ENCODE measurements at places on chromosomes 7 and 10. TPM values are rescaled to one million over a fixed set of nuclear protein-coding genes. Genes with fewer than 3 reads are reported as not detected.
A peak's percentile ranks its signal among the peaks of the same experiment; 100 is the strongest.

- no peak for DNase-seq
Measured at GRCh38 chr10:119428789-119429188, 113.7 kb downstream of the RGS10 start.

DNA sequence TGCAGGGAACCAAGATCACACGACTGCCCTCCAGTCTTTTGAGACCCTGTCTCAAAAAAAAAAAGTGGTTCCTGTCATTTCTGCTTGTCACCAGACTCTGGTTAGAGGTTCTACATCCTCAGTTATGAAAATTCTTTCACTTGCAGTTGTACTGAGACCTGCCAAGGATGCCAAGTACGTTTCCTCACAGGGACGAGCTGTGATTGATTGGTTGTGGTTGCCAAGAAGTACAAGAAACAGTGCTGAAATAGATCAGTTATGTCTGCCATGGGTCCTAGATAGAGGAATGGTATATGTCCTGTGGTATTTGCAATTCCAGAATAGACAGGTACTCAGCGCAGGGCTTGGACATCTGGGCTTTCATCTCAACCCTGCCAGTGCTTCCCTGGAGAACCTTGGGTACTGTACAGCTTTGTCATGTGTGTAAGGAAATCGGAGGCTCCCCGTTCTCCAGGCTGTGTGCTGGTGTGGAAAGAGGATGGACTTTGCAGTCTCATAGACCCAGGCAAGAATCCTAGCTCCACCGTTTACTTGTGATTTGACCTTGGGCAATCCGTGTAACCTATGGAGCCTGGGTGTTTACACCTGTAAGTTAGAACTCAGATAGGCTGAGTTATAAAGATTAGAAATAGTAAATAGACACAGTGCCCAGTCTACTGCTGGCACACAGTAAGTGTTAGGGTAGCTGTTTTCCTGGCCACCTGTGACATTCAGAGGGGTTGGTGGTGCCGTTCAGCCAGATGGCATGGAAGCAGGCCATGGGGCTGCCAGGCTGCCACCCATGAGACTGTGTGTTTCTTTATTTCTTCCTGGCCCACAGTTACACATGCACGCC, 53.0 kb downstream of the COL13A1 start:
- DNase-seq: no peak

OIT3 gene
- total RNA-seq: 0.10 TPM

DNA sequence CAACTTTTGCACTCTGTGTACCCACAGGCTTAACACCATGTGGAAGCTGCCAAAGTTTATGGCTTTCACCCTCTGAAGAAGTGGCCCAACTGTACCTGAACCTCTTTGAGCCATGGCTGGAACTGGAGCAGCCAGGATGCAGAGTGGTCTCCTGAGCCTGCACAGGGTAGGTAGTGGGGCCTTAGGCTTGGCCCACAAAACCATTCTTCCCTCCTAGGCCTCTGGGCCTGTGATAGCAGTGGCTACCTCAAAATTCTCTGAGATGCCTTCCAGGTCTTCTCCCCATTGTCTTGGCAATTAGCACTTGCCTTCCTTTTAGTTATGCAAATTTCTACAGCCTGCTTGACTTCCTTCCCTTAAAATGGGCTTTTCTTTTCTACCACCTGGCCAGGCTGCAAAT, 19.3 kb upstream of the SPAM1 start:
- no peak for DNase-seq

- no peak for DNase-seq
Measured at GRCh38 chr7:35705932-35706461, 11.1 kb upstream of the HERPUD2 start.

AIMP2 gene
- 90.9 TPM for total RNA-seq

DNA sequence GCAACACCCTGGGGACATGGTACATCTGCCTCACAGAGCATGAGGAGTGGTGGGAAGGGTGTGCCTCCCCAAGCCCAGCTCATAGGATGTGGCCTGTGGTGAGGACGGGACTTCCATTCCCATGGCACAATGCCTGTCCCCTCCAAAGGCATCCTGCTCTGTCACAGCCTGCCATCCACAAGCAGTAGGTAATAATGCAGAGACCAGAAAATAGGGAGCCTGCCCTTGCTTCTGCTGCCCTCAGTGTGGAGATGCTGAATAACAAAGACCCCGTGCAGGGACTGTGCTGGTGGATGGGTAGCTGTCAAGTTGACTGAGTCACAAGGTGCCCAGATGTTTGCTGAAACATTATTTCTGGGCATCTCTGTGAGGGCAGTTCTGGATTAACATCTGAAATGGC, 199.9 kb upstream of the GRB10 start:
- DNase-seq: no peak

PON3 gene
- not detected for total RNA-seq

GRCh38 chr10:122254831-122255230, 16.3 kb upstream of the BTBD16 start:
- no peak for DNase-seq

ZNF467 gene
- 0.55 TPM for total RNA-seq

MALRD1 gene
- total RNA-seq: not detected

DNA sequence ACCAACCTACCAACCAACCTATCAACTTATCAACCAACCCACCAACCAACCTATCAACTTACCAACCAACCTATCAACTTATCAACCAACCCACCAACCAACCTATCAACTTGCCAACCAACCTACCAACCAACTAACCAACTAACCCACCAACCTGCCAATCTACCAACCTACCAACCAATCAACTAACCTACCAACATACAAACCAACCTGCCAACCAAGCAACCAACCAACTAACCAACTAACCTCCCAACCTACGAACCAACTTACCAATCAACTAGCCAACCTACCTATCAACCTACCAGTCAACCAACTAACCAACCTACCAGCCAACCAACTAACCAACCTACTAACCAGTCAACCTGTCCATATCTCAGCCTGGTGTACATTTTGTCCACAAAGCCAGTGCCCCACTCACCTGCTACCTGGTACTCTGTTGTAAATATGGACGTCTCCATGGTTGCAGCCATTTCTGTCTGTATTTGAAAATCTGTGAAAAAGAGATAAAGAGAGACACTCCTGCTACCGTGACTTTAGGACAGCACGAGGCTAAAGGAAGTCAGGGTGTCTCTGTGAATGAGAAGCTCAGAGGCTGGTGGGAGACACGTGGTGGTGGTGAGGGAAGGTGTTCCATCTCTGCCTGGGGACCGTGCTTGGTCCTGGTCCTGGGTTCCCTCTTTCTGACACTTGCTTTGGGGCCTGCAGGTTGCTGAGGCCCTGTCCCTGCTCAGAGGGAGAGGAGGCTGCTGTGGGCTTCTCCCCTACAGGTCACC, 41.9 kb upstream of the IL15RA start:
- DNase-seq: no peak

DNA sequence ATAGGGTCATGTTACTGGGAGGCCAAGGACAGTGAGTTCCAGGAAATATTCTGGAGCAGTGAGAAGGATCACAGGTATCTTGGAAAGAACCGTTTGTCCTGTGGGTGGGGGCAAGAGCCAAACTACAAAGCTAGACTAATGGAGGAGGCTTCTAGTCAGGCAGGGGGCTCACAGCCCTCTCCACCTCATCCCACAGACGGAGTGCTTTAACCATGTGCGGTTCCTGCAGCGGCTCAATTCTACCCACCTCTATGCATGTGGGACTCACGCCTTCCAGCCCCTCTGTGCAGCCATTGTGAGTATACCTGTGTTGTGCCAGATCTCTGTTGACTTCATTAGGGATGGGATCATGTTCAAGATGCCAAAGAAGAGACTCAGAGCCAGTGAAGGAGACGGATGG, 8.1 kb downstream of the SEMA4G start:
- peak; percentile 13 for DNase-seq

- no peak for DNase-seq
Measured at GRCh38 chr10:111297351-111297848, 220.6 kb downstream of the ADRA2A start.

PPP1R3C gene
- 0.31 TPM for total RNA-seq

CCDC172 gene
- total RNA-seq: 1.0 TPM

NRAP gene
- not detected for total RNA-seq

IQUB gene
- 0.07 TPM for total RNA-seq

- no peak for DNase-seq
Measured at GRCh38 chr7:124029396-124030188, 3.3 kb downstream of the TMEM229A start.

FGL2 gene
- not detected for total RNA-seq

DNA sequence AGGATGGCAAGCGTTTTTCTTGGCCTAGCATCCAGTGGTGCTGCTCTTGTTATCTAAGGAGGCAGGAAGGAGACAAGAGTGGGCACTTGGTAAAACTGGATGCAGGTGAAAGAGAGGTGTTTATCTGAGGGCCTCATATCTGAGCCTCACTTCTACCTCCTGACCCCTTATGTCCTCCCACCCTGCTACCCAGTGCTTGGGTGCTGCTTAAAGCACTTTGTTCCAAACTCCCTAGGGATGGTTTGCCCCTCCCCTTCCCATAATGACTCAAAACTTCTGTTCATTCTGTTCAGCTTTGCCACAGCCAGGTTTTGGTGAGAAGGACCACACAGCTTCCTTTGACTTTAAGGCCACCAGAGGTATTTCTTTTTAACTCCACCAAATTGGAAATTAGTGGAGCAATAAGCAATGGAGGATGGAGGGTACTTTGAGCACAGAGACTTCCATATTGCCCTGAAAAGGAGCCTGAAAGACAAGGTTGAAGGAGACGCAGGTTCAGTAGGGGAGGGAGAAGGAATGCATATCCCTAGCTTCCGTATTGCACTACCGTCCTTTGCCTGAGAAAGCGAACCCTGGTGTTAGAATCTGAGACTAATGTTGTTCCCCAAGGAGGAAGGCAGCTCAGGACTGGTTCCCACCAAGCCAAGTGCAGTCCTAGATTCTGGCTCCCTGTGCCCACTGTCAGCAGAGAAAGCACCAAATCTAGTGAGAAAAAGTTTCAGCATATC, 30.1 kb downstream of the ENTPD1 start:
- DNase-seq: peak; percentile 15

- peak; percentile 26 for DNase-seq
Measured at GRCh38 chr10:119502618-119503155, 39.8 kb downstream of the RGS10 start.

DNA sequence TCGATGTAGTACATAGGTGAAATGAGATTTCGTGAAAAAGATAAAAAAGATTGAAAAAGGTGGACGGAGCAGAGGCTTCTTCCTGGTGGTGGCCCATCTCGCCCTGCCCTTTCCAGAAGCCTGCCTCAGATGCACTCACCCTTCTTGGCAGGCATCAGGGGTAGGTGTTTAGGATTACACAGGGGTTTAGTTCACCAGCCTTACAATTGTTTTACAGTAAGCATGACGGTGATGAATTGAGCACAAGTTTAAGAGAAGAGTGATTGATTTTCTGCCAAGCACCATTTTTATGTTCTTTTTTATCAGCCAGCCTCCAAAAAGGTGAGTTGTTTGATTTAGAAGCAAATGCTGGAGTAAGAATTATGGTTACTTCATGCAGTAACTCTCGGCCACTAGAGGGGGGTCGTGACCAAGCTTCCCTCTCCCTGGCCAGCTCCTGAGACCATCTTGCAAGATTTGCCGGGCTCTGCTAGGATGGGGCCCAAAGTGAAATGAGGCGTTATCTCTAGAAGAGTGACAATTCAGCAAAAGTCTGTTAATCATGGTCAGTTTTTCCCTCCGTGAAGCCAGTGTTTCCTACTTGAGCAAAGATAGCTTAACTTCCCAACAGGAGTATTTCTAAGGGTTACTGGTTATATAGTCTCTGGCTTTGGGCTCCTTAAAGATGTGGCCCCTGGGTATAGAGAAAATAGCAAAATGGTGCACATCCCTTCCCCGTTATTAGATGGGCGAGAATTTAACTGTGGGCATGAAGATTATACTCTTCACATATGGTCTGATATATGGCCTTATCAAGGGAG, 228.8 kb downstream of the BMPER start:
- DNase-seq: peak; percentile 84

MARCHF5 gene
- total RNA-seq: 11.6 TPM

Data from H7 (cell line).